ENCODE measurements at places on chromosomes 5 and 9. TPM values are rescaled to one million over a fixed set of nuclear protein-coding genes. Genes with fewer than 3 reads are reported as not detected.

STPG3 gene
- 0.48 TPM for total RNA-seq

MORN5 gene
- total RNA-seq, result not detected

KLHL3 gene
- total RNA-seq, result 1.7 TPM

INSL6 gene
- total RNA-seq, result not detected

TXNDC8 gene
- not detected for total RNA-seq

CCDC192 gene
- total RNA-seq, result not detected

PCDHB13 gene
- not detected for total RNA-seq

CHSY3 gene
- not detected for total RNA-seq

RASA1 gene
- total RNA-seq, result 21.9 TPM

ZNG1A gene
- 32.7 TPM for total RNA-seq

CDH9 gene
- not detected for total RNA-seq

- H3K4me1 ChIP-seq, result no peaks in the 10 kb centered on the region
- no peaks in the 10 kb centered on the region for H3K27me3 ChIP-seq
- H3K36me3 ChIP-seq, result no peaks in the 10 kb centered on the region
- no peak overlapping the region for H3K27ac ChIP-seq
- DNase-seq, result no peak
- H3K4me3 ChIP-seq, result no peak overlapping the region
These were observed 160.4 kb downstream of the ELAVL2 start for GRCh38 chr9:23665635-23666034.

DNA sequence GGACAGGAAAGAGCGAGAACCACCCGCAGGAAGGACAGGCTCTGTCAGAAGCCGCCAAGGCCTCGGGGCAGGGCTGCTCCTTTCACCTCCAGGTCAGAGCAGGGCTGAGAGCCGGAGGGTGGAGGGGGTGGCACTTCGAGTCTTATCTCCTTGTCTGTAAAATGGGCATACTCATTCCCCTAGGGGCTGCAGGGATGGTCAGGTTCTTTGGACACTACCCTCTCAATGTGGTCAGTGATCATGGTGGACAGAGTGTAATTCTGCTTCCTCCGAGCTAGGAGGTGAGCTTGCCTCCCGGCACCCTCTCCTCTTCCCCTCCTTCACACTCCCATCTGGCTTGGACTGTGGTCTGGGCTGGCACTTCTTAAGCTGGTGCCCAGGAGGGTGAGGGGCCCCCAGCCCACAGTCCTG, 39.6 kb downstream of the RGS3 start:
- no peaks in the 10 kb centered on the region for H3K27me3 ChIP-seq
- H3K4me1 ChIP-seq, result peaks cover 3% of the 10 kb centered on the region
- no peak for DNase-seq
- no peaks in the 10 kb centered on the region for H3K36me3 ChIP-seq
- H3K4me3 ChIP-seq, result no peak overlapping the region

DNA sequence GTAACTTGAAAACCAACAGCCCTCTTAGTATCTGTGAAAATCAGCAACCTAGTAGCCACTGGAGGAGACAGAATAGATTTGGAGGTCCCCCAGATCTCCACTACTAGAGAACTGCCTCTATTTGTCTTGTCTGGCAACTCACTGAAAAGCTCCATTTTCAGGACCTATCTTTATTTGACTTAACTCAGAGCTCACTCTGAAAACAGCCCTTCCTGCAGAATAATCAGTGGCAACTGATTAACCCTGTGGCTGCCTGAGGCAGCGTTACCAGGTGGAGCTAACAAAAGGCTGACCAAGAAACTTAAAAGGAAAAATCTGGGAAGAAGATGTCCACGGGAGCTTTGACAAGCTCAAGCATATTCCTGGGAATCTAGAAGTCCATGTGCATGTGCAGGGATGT, 10.5 kb upstream of the IL13 start:
- H3K27me3 ChIP-seq, result peaks cover 4% of the 10 kb centered on the region
- H3K4me3 ChIP-seq, result no peak overlapping the region
- peaks cover 59% of the 10 kb centered on the region for H3K36me3 ChIP-seq
- no peak for DNase-seq

DNA sequence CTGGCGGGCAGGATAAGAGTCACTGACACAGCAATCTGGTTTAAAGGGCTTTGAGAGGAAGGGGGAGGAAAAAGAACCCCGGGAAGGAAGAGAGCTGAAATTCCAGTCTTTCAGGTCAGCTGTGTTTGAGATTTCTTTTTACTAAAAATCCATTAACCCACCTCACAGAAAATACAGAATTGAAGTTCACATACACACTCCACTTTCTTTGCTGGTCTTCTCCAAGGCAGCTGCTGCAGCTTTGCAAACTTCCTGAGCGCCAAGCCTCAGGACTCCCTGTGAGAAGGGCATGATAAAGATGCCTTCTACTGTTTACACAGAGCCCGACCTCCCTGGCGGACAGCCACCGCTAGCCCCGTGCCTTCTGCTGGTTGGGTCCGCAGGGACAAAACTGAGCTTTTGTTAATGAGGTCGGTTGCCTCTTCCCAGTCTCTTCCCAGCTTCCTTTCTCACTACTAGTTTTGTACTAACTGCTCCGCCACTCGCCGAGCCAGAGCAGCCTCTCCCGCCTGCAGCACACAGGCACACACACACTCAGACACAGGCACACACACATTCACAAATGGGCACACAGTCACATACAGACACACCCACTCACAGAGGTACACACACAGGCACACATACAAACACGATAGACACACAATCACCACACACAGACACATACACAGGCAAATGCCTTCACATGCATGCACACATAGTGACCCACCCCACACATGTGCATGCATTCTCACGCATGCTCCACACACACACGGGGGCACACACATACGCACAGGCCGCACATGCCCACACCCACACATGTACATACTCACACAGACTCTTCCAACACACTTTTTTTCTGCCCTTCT, at the start of gene FREM1:
TSS of gene FREM1 (minus strand) at position 468 of the 845 bp plus-strand sequence. CDS start 41,451 bp downstream, outside the sequence.
- no peaks in the 10 kb centered on the region for H3K4me1 ChIP-seq
- no peak within 1 kb of the TSS for H3K4me3 ChIP-seq
- no peak within 1 kb of the TSS for H3K27ac ChIP-seq
- no peak for DNase-seq

DNA sequence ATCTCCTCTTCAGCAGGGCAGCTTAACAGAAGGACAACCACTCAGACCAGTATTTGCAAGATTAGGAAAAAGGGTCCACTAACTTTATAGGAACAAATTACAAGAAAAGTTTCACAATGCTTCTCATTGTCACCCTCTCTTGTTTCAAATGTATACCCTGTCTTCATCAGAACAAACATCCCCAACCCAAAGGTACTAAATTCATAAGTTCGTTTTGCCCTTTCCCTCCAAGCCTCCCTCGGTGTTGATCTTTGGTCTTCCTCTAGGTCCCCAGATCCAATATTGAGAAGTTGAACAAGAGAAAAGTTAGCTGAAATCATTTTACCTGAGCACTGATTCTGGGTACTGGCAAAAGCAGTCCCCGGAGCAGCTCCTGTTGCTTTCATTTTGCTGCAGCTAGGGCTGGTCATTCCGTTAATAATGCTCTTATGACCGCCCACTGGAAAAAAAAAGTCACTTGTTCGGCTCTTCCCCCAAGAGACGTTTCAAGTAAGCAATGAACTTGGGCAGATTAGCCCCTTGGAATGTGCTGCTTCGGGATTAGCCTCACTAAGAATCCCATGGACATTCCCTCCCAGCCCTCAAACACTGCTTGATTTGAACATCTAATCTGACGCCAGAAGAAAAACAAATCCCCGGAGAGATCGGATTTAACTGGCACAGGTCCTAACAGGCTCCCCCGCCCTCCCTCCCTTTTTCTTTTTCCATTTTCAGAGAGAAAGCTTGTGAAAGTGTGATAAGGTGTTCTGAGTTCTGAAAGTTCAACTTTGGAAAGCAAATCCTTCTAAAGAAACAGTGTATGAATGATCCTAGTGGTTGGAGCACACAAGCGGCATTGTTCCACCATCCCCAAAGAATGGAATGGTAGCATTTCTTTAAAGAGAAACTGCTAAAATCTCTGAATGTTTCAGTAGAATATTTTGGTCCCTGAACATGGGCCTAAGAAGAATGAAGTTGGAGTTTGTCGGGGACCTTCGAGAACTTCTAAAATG, 252.5 kb downstream of the TRPM3 start:
- H3K27ac ChIP-seq, result no peak overlapping the region
- no peaks in the 10 kb centered on the region for H3K4me1 ChIP-seq
- H3K27me3 ChIP-seq, result peaks cover 1% of the 10 kb centered on the region

DNA sequence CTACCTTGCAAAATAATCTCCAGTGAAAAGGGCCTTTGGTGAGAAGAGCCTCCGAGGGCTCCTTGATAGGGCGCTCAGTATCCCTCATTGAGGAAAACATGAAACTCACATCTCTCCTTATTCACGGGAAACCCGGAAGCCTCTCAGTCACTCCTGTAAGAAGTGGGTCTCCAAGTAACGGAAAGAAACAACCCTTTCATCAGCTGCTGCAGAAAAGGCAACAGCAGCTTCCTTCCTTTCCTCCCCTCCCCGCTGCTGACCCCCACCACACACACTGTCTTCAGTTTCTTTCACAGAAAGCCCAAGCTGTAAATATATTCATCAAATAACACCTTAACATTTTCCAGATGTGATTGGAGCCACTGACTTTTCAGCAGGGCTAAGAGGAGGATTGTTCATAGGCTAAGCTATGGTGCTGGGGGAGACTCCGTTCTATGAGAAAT, 81.4 kb downstream of the C9orf152 start:
- H3K36me3 ChIP-seq, result peaks cover 19% of the 10 kb centered on the region
- peak overlapping the region; percentile 66 for H3K27ac ChIP-seq
- H3K27me3 ChIP-seq, result no peaks in the 10 kb centered on the region
- H3K4me3 ChIP-seq, result no peak overlapping the region
- peaks cover 69% of the 10 kb centered on the region for H3K4me1 ChIP-seq

DNA sequence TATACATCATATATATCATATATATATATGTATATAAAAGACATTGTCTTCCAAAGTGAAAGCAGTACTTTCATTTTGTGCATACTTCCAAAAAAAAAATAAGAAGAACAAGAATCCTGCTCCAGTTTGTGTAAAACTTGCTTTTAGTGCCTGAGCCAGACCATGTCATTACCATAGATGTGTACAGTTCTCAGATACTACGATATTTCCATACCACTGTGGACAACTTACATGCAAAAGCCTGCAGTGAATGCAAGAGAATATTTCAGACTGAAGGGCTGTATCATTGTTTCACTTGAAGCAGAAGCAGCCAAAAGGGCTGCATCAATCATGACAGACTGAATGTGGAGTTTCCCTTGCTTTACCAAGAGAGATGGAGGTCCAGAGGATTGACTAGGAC, 72.6 kb upstream of the CYLC2 start:
- no peak overlapping the region for H3K27ac ChIP-seq
- DNase-seq, result no peak
- H3K4me3 ChIP-seq, result no peak overlapping the region
- H3K36me3 ChIP-seq, result no peaks in the 10 kb centered on the region

- no peak overlapping the region for H3K4me3 ChIP-seq
- no peak overlapping the region for H3K27ac ChIP-seq
- H3K4me1 ChIP-seq, result peaks cover 10% of the 10 kb centered on the region
- no peak for DNase-seq
- peaks cover 15% of the 10 kb centered on the region for H3K36me3 ChIP-seq
These were observed 28.1 kb downstream of the SOX30 start for GRCh38 chr5:157624144-157624543.

DNA sequence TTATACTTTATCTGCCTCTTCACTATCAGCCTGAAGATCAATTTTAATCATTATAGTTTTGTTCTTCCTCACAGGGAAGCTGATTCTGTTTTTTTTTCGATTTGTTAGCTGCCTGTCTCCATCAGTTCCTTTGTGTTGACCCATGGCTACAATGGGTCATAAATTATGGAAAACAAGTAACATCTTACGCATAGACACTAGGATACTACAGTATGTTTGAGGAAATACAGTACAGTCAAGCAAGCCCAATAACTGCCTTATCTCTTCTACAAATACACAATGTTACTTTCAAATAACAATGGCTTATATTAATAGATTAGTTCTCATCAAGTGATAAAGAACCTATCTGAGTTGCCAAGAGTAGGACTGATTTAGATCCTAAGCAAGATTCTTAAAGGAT, 160.5 kb upstream of the FREM1 start:
- peaks cover 12% of the 10 kb centered on the region for H3K27me3 ChIP-seq
- no peak for DNase-seq
- no peaks in the 10 kb centered on the region for H3K4me1 ChIP-seq
- no peaks in the 10 kb centered on the region for H3K36me3 ChIP-seq
- no peak overlapping the region for H3K27ac ChIP-seq
- H3K4me3 ChIP-seq, result no peak overlapping the region

- peaks cover 23% of the 10 kb centered on the region for H3K27me3 ChIP-seq
- no peak for DNase-seq
- peaks cover 22% of the 10 kb centered on the region for H3K4me1 ChIP-seq
- no peak overlapping the region for H3K27ac ChIP-seq
- H3K4me3 ChIP-seq, result no peak overlapping the region
- H3K36me3 ChIP-seq, result no peaks in the 10 kb centered on the region
These were observed 11.3 kb upstream of the ADRB2 start for GRCh38 chr5:148815086-148815485.

DNA sequence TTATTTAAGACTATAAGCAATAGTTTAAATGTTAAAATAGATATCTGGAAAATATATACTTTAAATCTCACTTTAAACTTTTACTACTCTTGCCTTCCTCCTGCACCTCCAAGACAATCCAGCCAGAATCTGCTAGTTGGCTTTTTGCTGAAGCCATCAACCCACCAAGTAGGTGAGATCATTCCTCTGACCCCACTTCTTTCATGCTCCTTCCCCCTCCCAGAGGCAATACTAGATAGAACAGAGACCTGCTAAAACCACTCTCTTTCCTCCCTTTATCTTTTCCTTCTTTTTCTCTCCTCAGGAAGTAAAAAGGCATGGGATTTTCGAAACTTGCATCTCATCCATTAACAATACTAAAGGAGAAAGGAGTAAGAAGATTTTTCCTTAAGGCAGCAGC, 30.1 kb upstream of the CAMK4 start:
- DNase-seq, result no peak
- H3K27ac ChIP-seq, result no peak overlapping the region
- H3K27me3 ChIP-seq, result peaks cover 38% of the 10 kb centered on the region
- H3K36me3 ChIP-seq, result no peaks in the 10 kb centered on the region

DNA sequence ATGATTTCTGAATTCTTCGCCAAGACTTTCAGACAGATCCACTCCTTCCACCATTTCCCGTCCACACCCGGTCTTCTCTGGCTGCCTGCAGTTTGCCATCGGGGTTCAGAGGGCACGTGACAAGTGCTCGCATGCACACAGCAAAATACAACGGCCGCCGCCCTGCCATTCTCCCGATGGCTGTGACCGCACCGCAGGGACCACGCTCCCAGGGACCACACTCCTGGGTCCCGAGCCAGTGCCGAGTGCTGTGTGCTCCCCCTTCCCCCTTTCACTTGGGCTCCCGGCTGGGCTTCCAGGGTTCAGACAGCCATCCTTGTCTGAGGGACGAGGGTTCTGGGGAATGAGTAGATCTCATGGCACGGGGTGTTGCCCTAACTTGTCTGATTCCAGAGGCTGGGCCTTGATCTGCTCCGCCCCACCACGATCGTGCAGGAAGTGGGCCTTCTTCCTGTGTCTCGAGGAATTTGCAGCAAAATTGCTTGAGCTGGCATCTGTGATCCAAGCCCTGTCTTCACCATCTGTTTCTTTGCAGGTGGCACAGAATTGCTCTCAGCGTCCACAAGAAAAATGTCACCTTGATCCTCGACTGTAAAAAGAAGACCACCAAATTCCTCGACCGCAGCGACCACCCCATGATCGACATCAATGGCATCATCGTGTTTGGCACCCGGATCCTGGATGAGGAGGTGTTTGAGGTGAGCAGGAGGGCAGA, 59.2 kb downstream of the COL5A1 start:
- H3K4me3 ChIP-seq, result no peak overlapping the region
- no peak overlapping the region for H3K27ac ChIP-seq
- no peaks in the 10 kb centered on the region for H3K36me3 ChIP-seq

- H3K27me3 ChIP-seq, result no peaks in the 10 kb centered on the region
- no peaks in the 10 kb centered on the region for H3K4me1 ChIP-seq
- H3K27ac ChIP-seq, result no peak overlapping the region
- no peak overlapping the region for H3K4me3 ChIP-seq
- no peak for DNase-seq
- peaks cover 67% of the 10 kb centered on the region for H3K36me3 ChIP-seq
These were observed 12.5 kb downstream of the COMMD10 start for GRCh38 chr5:116097301-116097700.

All from activated T-helper 2 cell treated with anti-CD3 and anti-CD28 coated beads, Interferon-gamma antibody, Interleukin-2, Interleukin-4, amounts not matched to agents 10 μg/mL and 5 μg/mL and 100 μg/mL, durations not matched to agents 14 hours and 24 hours and 36 hours (primary cell).